ENCODE measurements at places on chromosomes 12 and 14. TPM values are rescaled to one million over a fixed set of nuclear protein-coding genes. Genes with fewer than 3 reads are reported as not detected.

CLEC6A gene
- total RNA-seq: 0.17 TPM

DNA sequence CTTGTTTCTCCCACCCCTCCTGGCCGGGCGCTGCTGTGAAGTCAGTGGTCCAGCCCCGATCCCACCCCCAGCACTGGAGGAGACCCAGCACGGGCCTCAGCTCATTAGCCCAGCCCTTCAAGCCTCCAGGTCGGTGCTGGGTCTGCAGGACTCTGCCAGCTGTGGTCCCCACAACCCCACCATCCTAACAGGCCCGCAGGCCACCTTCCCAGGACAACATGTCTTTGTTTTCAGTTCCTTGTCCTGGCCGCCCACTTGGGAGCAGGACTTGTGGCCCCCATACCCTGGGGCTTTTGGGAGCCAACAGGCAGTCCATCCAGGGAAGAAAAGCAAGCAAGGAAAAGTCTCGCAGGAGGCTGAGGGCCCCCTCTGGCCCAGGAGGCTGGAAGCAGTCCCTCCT, 60.0 kb downstream of the HRK start:
- no peaks in the 10 kb centered on the region for H3K4me1 ChIP-seq
- peak; percentile 57 for DNase-seq
- H3K36me3 ChIP-seq: peaks cover 4% of the 10 kb centered on the region
- no peak overlapping the region for H3K27ac ChIP-seq

- H3K27me3 ChIP-seq: no peaks in the 10 kb centered on the region
- no peak overlapping the region for H3K27ac ChIP-seq
- peaks cover 11% of the 10 kb centered on the region for H3K36me3 ChIP-seq
- H3K4me3 ChIP-seq: no peak overlapping the region
- H3K4me1 ChIP-seq: no peaks in the 10 kb centered on the region
Measured at GRCh38 chr12:94405413-94406116, 54.1 kb downstream of the CEP83 start.

DNA sequence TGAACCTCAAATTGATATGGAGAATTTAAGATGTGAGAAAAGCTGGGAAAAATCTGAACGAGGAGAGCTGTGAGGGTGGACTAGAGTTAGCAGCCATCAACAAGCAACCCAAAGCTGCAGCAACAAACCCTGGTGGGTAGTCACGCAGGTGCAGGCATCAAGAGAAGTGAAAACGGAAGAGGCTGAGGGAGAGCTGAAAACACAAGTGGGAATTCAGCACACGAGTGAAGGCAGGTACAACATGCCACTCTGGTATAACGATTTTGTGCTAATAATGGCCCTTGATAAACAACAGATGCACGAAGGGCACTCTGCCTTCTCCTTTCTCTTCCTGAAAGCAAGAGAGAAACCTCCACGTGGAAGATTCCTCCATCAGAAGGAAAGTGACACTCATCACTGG, 11.5 kb downstream of the TCL1B start:
- peaks cover 38% of the 10 kb centered on the region for H3K27me3 ChIP-seq
- H3K36me3 ChIP-seq: no peaks in the 10 kb centered on the region
- no peak overlapping the region for H3K27ac ChIP-seq
- H3K4me1 ChIP-seq: no peaks in the 10 kb centered on the region

GRCh38 chr12:108918206-108918605, 38.3 kb downstream of the DAO start:
- H3K27ac ChIP-seq: no peak overlapping the region
- no peak for DNase-seq

SERPINA3 gene
- not detected for total RNA-seq

- H3K36me3 ChIP-seq: no peaks in the 10 kb centered on the region
- peaks cover 3% of the 10 kb centered on the region for H3K4me1 ChIP-seq
- H3K27me3 ChIP-seq: no peaks in the 10 kb centered on the region
- no peak overlapping the region for H3K27ac ChIP-seq
- H3K4me3 ChIP-seq: no peak overlapping the region
Measured at GRCh38 chr14:77198561-77198960, 17.0 kb downstream of the TMEM63C start.

All from H9 (cell line).